Epithelial cell of proximal tubule (primary cell): ENCODE measurements at places on chromosomes 2 and 18.

GRCh38 chr2:31089645-31090044 is 48.6 kb downstream of the GALNT14 start:
- DNase-seq = no peak

- DNase-seq = no peak
Measured at GRCh38 chr2:68753318-68753717, 18.7 kb downstream of the ARHGAP25 start.

DNA sequence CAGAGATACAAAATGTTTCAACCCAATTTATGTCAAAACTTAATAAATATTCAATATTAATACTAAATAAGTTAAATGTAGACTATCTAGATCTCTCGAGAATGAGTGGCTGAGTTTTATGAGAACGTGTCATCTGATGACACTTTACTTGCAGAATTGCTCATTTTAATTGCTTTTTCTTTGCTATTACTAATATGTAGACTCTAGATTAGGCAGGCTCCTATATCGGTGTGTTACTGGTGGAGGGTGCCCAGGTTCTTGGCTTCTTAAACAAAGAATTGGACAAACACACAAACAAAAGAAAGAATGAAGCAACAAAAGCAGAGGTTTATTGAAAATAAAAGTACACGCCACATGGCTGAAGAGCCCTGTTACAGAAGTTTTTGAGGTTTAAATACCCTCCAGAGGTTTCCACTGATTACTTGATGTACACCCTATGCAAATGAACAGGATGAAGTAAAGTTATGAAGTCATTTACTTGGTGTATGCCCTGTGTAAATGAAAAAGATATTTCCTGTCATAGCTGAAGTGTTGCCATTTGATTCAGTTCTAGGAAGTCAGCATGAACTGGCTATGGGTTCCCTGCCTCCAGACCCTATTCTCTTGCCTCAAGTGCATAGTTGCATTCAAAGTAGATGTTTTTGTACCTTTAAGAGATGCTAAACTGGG is 122.9 kb upstream of the ITGA4 start:
- no peak for DNase-seq

- no peak for DNase-seq
Measured at GRCh38 chr2:174673440-174673839, 75.8 kb upstream of the WIPF1 start.

DNA sequence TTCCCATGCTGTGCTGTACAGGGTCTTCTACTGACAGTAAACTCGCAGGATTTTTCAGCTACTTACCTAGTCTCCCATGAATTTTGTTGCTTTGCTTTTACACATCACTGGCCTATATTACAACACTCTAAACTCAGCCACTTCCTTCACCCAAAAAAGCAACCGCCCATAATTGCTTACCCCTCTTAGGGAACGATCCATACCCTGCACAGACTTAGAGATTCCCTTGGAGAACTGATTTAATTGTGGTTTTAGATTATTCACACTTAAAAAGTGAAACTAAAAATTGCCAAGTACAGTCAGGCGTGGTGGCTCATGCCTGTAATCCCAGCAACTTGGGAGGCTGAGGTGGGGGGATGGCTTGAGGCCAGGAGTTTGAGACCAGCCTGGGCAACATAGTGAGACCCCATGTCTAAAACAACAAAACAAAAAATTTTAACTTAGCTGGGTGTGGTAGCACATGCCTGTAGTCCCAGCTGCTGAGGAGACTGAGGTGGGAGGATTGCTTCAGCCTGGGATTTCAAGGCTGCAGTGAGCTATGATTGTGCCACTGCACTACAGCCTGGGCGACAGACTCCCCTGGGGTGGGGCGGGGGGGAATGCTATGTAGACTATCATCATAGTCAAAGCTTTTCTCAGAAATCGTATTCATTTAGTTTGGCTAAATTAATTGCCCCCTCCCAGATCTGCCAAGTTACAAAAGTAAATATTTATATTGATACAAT is 19.3 kb downstream of the MRPL30 start:
- no peak for DNase-seq
